AG08395 (cell line): ENCODE measurements at places on chromosomes 2 and 18.

DNA sequence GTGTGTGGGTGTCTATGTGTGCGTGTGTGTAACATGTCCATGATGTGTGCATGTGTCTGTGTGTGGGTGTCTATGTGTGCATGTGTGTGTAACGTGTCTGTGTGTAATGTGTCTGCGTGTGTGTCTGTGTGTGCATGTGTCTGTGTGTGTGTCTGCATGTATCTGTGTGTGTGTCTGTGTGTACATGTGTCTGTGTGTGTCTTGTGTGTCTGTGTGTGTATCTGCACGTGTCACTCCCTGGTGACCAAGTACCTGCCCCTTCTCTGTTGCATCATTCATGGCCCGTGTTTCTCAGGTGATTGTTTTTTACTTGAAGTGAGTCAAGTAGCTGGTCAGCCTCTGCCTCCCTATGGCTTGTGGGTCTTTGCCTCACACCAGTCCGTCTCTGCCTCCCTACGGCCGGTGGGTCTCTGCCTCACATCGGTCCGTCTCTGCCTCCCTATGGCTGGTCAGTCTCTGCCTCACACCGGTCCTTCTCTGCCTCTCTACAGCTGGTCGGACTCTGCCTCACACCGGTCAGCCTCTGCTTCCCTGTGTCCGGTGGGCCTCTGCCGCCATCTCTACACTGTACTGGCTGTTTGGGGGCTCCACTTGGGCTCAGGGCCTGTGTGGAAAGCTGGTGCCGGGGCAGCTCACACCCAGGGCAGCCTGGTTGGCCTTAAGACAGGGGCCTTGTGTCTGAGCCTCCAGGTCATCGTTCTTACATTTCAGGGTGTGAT lies 31.6 kb downstream of the KCNG2 start:
- DNase-seq, result no peak

DNA sequence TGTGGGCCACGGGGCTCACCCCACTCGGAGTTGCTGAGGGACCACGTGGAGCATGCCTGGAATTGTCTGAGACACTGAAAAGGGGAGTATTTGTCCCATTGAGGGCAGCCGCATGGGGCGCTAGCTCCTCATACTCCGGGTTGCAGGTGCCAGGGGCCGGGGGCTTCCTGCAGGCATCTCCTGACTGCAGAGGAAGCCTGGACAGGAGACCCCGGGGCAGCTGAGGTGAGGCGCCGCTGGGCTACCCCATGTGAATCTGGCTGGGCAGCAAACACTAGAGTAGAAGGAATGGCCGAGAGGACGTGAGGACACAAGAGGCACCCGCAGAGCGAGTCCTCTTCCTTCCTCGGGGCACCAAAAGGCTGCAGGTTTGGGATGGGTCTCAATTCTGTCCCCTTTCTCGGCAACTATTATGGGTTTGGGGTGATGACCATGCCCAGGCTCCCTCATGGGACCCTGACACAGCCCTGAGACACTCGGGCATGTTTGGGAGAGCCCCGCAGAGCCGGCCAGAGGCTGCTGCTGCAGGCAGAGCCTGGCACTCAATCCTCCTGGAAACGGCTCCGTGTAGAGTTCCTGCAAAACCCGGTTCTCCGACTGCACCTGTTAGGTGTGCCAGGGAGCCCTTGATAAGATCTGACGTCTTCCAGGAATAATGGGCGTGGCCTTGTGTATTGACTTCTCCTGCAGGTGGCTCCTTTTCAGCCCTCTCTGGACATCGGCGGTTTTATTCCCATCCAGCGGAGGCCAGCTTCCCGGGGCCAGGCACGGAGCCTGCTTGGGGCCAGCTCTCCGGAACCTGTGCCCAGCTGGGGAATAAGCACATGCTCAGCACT lies 77.0 kb downstream of the CTIF start:
- DNase-seq, result no peak

GRCh38 chr2:86069091-86069685 lies 36.5 kb downstream of the POLR1A start:
- DNase-seq, result no peak

- no peak for DNase-seq
Observed at GRCh38 chr2:96146881-96147592, 1.8 kb upstream of the DUSP2 start.

- no peak for DNase-seq
Observed at GRCh38 chr18:9735238-9735637, 27.1 kb downstream of the RAB31 start.

DNA sequence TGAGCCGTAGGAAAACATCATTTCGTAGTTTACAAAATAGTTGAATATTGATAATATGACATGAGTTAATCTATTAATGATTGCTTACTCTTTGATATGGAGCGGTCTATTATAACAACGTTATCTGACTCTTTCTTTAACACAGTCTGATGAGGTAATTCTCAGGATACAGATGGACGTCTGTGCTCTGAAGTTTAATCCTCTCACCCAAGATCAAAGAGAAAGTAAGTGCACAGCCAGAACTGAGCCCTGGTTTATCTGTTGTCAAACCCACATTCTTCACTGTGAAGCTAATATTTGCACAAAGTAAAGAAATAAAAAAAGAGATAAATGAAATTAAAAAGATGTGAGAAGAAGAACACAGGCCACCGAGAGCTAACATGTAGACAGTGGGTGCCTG lies 190.9 kb upstream of the COPS8 start:
- no peak for DNase-seq

- no peak for DNase-seq
Observed at GRCh38 chr2:235460548-235461047, 33.2 kb upstream of the AGAP1 start.

GRCh38 chr2:113054066-113054465 lies 1.4 kb upstream of the IL36B start:
- DNase-seq, result no peak

DNA sequence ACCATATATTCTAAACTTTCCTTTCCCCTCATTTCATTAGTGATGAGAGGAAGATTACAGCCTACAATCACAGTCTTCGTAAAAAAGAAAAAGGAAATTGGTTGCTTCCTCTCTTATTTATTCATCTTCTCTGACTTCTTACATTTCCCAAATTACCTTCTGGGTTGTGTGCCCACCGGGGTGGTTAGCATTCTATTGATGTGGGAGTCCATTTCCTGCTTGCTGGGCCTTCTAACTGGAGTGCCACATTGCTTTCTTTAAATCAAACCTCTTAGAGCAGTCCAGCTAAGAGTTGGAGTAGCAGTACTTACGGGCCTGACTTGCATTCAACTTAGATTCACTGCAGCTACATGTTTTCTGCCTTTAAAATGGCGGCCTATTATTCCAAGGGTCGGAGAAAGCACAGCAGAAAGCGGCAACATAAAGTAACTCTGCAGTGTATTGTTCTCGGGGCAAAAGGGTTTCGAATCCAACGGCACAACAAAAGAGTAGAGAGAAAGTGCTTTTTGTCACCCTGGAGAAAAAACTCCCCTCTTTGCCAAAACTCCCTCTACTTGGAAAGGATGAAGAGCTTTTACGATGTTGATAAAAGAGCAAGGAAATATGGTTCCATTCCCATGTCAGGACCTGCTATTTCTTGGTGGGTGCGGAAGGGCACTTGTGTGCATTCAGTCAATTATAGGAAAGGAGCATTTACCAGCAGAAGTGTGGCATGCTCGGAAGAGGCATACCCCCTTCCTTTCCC lies 110.6 kb upstream of the DLX2 start:
- no peak for DNase-seq

GRCh38 chr18:44725300-44726058 lies 44.8 kb downstream of the SETBP1 start:
- DNase-seq, result peak; percentile 84

DNA sequence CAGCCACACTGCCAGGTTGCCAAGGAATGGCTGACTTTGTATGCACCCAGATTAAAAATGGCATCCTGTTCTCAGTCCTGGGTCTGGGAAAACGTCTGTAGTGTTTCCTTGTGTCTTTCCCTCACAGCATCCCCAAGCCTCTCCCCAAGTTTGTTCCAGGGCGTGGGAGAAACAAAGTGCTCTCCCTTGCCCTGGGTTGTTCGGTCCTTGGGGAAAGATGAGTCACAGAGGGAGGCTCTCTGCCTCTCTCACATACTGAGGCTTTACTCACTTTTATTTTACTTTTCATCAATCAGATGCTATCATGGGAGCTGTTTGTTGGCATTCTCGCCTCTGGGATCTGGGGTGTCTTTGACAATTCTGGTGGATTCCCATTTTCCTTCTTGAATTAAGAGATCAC lies 492.3 kb downstream of the XIRP2 start:
- DNase-seq, result no peak

- no peak for DNase-seq
Observed at GRCh38 chr2:3254442-3254941, 123.1 kb downstream of the EIPR1 start.
